ENCODE measurements at places on chromosomes 6 and 20.

DNA sequence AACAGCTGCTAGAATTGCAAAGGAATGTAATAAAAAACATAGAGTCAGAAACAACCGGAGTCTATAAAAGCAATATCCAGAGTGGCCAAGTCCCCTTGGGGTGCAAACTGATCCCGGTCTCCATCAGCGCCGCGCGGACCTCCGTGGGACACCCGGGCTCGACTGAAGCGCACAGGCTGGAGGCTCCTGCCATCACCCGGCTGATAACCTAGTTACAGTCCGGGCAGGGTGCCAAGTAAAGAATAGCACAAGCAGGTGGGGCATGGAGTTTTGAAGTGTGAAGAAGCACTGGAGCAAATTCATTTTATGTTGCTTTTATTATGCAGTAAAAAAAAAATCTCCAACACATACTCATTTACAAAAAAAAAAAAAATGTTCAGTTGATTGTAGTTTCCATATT, 205.1 kb upstream of the GMDS start:
- DNase-seq, result no peak

DNA sequence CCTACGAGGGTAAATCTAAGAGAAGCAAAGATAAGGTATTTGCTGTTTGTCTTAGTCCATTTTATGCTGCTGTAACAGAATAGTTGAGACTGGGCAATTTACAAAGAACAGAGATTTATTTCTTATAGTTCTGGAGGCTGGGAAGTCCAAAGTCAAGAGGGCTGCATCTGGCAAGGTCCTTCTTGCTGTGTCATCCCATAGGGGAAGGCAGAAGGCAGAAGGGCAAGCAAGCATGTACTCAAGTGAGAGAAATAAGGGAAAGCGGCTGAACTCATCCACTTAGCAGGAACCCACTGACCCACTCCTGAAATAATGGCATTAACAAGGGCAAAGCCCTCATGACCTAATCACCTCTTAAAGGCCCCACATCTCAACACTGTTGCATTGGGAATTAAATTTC, 102.7 kb downstream of the AGPAT4 start:
- no peak for DNase-seq

- no peak for DNase-seq
Measured at GRCh38 chr6:111800821-111801220, 72.4 kb downstream of the FYN start.

DNA sequence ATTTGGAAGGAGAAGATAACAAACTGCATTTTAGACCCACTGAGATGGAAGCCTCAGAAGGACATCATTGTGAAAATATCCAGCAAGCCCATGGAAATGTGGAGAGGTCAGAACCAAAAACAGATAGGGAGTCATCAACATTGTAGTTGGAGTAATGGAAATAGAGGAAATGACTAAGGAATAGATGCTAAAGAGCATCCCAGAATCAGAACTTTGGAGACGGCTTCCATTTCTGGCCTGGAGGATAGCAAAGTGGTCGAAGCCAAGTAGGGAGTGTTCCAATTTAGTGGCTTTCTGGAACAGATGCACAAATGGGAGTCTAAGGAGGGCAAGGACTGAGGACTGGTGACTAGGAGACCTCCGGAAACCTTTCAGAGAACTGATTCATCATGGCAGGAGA, 3.6 kb downstream of the BEND6 start:
- no peak for DNase-seq

- DNase-seq, result no peak
Measured at GRCh38 chr20:40524071-40524470, 165.0 kb downstream of the MAFB start.

DNA sequence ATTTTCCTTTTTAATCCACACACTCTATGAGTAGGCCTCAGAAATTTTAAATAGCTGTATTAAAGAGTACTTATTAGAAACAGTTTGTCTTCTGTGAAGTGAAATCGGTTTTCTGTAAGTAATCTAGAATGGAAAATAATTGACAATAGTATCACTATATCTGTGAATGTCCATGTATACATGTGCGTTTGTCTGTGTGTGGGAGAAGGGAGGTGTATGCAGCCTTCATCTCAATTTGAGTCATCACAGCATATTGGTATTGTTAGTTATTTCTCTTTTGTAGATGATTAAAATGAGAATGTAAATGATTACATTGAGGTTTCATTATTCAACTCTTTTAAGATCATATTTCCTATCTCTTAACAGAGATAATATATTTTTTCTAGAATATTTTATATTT, 206.0 kb downstream of the EYS start:
- no peak for DNase-seq

DNA sequence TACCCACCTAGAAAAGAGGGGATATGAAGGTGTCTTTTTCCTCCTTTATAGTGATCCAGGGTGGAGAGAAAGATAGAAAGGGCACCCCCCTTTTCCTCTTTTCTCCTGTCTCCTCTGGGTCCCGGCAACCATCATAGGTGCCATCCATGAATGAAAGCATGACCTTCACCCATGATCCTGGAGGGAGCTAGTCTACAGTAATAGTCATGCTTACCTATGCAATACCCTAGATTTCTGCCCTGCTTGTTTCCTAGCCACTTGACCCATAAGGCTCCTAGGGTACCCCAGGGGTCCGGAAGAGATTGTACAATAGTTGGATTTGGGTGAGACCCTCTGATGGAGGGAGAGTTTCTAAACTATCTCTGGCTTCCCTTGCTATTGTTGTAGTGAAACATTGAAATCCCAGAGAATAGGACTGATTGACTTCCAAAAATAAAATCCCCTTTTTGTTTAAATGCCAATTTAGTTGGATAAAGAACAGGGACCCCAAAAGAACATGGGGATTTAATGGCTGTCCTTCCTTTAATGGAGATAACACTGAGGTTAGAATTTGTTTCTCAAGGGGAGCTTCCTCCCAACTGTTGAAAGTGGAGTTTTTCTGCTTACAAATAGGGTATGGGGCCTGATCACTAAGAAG, 366.8 kb upstream of the KHDRBS2 start:
- no peak for DNase-seq

DNA sequence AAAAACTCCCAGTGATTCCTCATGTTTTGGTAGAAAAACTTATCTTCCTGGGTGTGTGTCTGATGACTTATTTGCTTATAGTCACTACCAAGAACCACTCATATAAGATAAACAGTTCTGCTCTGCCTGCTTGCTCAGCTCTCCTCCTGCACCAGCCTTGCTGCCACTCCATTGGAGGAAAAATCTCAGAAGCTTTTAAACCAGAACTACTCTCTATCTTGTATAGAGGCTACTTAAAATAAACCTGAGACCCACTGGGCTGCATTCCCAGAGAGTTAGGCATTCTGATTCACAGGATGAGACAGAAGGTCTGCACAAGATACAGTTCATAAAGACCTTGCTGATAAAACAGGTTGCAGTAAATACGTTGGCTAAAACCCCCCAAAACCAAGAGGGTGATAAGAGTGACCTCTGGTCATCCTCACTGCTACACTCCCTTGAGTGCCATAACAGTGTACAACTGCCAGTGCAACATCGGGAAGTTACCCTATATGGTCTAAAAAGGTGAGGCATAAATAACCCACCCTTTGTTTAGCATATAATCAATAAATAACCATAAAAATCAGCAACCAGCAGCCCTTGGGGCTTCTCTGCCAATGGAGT, 728.3 kb downstream of the EPHA7 start:
- no peak for DNase-seq

- DNase-seq, result no peak
Measured at GRCh38 chr6:120005292-120005976, 655.9 kb upstream of the MAN1A1 start.

- DNase-seq, result no peak
Measured at GRCh38 chr20:3901706-3902440, 12.7 kb downstream of the PANK2 start.

DNA sequence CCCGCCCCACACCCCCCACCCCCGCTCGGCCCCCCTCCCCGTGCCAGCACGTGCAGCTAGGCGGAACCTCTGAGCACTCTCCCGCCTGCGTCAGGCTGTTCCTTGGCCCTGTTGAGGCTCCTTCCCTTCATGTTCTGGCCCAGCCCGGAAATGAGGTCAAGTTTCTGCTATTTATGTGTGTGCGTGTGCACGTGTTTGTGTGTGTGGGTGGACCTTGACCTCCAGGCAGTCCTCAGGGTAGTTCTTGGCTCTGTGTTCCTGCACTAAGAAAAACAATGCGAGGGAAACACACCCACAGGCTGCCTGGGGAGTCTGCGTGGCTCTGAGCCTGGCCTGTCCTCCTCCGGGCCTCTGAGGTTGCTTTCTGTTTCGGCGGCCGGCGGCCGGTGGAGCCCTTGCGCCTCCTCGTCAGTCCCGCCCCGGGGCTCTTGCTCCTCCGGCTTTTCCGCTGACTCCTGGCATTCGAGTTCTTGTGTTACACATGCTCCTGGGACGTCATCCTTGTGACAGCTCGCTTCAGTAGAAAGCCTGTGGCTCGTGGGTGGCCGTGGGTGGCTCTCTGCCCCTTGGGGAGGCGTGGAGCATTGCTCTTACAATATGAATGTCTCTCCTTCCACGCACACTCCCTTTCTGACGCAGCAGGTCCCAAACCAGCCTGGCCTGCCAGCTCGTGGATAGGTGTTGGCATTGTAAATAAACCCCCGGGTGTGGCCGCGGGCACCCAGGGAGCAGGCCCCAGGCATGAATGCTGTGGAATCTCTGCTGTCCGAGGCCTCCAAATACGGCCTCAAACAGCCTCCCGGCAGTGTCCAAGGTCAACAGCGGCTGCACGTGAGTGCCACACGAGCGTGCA, 10.0 kb downstream of the SLCO4A1 start:
- peak; percentile 45 for DNase-seq

DNA sequence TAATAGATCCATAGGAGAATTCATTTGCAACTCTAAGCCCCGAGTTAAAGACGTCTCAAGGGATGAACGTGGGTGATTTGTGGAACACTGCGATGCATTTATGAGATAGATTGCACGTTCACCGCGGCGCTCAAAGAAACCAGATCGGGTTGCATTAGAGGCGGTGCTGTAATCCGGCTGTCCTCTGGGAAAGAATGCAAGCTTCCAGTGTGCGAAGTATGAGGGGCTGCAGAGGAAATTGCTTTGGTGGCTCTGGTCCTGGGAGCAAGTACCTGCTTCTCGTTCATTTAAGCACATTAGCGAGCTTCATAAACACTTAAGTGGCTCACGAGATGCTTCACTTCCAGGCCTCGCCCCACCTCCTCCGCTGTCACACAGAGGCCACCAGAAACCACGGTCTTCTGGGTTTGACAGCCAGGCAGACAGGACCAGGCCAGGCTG, 182.3 kb downstream of the CDH4 start:
- DNase-seq, result no peak

- no peak for DNase-seq
Measured at GRCh38 chr6:27268803-27269202, 21.3 kb downstream of the PRSS16 start.

DNA sequence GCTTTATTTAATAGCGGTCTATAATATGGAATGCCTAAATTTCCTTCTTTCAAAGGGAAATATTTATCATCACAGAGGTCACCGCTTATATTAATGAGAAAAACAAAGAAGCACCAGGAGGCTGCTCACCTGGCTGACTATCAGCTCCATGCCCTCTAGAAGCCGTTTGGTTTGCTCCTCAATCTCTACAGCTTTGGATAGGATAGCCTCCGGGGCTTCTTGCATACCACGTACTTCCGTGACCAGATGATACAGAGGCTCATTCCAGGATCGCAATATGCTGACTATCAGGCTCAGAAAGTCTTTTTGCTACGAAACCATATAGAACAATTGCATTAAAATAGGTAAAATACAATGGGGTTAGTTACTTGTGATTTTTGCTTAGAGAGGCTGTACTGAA, 6.8 kb downstream of the PRL start:
- DNase-seq, result no peak

DNA sequence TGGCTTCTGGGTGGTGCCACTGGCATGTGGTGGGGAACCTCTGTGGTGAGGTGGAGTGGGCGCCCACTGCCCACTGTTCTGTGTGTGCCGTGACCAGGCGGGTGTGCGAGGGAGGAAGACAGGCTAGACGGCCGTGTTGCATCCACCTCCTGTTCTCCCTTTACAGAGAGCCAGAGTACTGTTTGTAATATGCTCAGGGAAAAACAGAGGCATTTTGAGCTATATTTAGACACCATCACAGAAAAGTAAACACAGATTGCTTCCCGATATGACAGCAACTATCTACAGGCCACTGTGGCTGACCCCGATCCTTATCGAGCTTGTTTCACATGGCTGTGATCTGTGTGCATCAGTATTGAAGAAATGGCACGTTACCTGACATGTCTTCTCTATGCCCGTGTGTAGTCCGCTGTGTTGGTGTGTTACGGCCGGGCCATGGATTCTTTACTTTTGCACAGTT, 45.6 kb downstream of the ARID1B start:
- no peak for DNase-seq

GRCh38 chr20:62336329-62336728, 30.8 kb downstream of the LAMA5 start:
- no peak for DNase-seq

- no peak for DNase-seq
Measured at GRCh38 chr6:38753707-38754106, 38.6 kb downstream of the DNAH8 start.

Measured in activated T-helper 1 cell treated with Interleukin-2 at 50 U/mL for 16 hours (primary cell).